Bronchial epithelial cell (primary cell): ENCODE measurements at places on chromosomes 11 and 22. TPM values are rescaled to one million over a fixed set of nuclear protein-coding genes. Genes with fewer than 3 reads are reported as not detected.

The PLEKHA7 gene
- total RNA-seq = 2.4 and 6.4 TPM in 2 replicates

The OR51F2 gene
- not detected in 2 replicates for total RNA-seq

The MRGPRX3 gene
- 0.13 TPM in 1 of 2 replicates, not detected in the other for total RNA-seq

The GLYAT gene
- total RNA-seq = not detected in 2 replicates

The SMC1B gene
- total RNA-seq = not detected in 2 replicates

The MEI1 gene
- total RNA-seq = 0.13 TPM in 1 of 2 replicates, not detected in the other

The KLHL22 gene
- 15.7 and 17.1 TPM in 2 replicates for total RNA-seq

The MARK2 gene
- total RNA-seq = 10.5 and 21.0 TPM in 2 replicates

The SCUBE2 gene
- not detected in 2 replicates for total RNA-seq

The AAMDC gene
- 2.1 and 11.9 TPM in 2 replicates for total RNA-seq

The SLC7A4 gene
- under 0.01 and 0.77 TPM in 2 replicates for total RNA-seq

The C11orf42 gene
- not detected in 2 replicates for total RNA-seq

The SHANK2 gene
- 6.6 and 8.1 TPM in 2 replicates for total RNA-seq

The RBM7 gene
- 36.4 and 37.9 TPM in 2 replicates for total RNA-seq

The ARHGAP20 gene
- total RNA-seq = under 0.01 TPM in 2 replicates

The TIMP3 gene
- 52.2 and 71.1 TPM in 2 replicates for total RNA-seq

The LDHAL6A gene
- total RNA-seq = not detected in 2 replicates

The SMIM35 gene
- total RNA-seq = not detected in 2 replicates

The PATE2 gene
- total RNA-seq = not detected in 2 replicates

The PACS1 gene
- 6.8 and 7.0 TPM in 2 replicates for total RNA-seq

The MMP3 gene
- 0.13 and 0.26 TPM in 2 replicates for total RNA-seq

The CRELD2 gene
- total RNA-seq = 57.4 and 71.6 TPM in 2 replicates

The CCDC15 gene
- 1.1 and 1.8 TPM in 2 replicates for total RNA-seq

The MPPED2 gene
- not detected in 2 replicates for total RNA-seq

The PHETA2 gene
- total RNA-seq = 2.4 and 3.4 TPM in 2 replicates

The GAS2 gene
- 1.1 and 1.8 TPM in 2 replicates for total RNA-seq

The FAM181B gene
- total RNA-seq = 1.0 and 1.8 TPM in 2 replicates

The MS4A7 gene
- total RNA-seq = not detected in 2 replicates

The HEPN1 gene
- total RNA-seq = not detected in 2 replicates

The FAM180B gene
- not detected in 2 replicates for total RNA-seq

The TMEM86A gene
- 0.53 and 0.90 TPM in 2 replicates for total RNA-seq

The SPI1 gene
- total RNA-seq = not detected in 2 replicates

The CCDC83 gene
- not detected in 2 replicates for total RNA-seq

The GLB1L3 gene
- 1.7 and 2.1 TPM in 2 replicates for total RNA-seq

The APOA5 gene
- not detected in 2 replicates for total RNA-seq

The NPAS4 gene
- not detected in 2 replicates for total RNA-seq

The THRSP gene
- total RNA-seq = not detected in 2 replicates

The APOBEC3F gene
- total RNA-seq = 0.79 and 2.0 TPM in 2 replicates

The SLC22A6 gene
- not detected in 2 replicates for total RNA-seq

The MMP13 gene
- total RNA-seq = under 0.01 TPM in 1 of 2 replicates, not detected in the other

The ZNRF3 gene
- 3.4 and 3.7 TPM in 2 replicates for total RNA-seq

The APOBEC3B gene
- 0.26 TPM in 1 of 2 replicates, not detected in the other for total RNA-seq

The IL17REL gene
- total RNA-seq = not detected in 2 replicates

The BACE1 gene
- total RNA-seq = 4.2 and 5.4 TPM in 2 replicates

The SGSM1 gene
- not detected in 2 replicates for total RNA-seq

The SLC29A2 gene
- total RNA-seq = 1.9 and 2.1 TPM in 2 replicates
